ENCODE measurements at places on chromosomes 3 and 15.

DNA sequence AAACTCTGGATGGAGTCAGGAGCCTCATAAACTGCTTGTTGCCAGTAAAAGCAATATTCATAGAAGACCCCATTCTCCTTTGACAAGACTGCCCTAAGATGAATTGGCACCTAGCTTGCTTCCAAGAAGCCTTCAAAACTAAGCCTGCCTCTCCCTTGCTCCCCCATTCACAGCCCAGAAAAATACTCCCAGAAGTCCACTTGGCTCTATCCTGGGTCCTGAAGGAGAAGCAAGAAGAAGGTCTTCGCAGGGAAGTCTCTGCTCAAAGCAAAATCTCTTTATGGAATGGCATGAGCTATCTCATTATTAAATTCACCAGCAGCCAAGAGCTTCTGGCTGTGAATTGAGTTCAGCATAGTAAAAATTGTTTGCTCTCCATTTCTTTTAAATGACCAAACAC, 230.2 kb upstream of the ARRDC4 start:
- DNase-seq: no peak

- no peak for DNase-seq
Measured at GRCh38 chr3:190265126-190265525, 57.1 kb downstream of the CLDN1 start.

GRCh38 chr15:40451527-40452158, 10.9 kb downstream of the BAHD1 start:
- DNase-seq: no peak

- no peak for DNase-seq
Measured at GRCh38 chr3:187114511-187114910, 24.8 kb downstream of the RPL39L start.

- DNase-seq: no peak
Measured at GRCh38 chr3:172836390-172836997, 86.0 kb downstream of the ECT2 start.

DNA sequence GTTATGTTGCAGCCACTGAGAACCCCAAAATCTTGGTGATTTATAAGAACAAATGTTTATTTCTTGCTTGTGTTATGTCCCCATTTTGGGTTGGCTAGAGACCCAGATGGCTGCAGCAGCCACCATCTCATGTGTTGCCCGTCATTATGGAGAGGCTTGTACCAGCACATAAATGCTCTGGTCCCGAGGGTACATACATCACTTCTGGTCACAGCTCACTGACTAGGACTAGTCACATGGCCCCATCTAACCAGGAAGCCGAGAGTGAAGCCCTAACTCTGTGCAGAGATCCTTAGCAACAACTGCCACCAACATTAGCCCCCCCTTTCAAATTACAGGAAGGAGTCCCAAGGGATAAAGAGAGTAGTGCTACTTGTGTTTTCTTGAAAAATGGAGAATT, 25.5 kb upstream of the HACD2 start:
- DNase-seq: no peak

- peak; percentile 9 for DNase-seq
Measured at GRCh38 chr3:48662753-48663488, at the start of gene CELSR3. Gene CELSR3 (minus strand): TSS chr3:48662886. CDS start chr3:48662634, 252 bp downstream.

DNA sequence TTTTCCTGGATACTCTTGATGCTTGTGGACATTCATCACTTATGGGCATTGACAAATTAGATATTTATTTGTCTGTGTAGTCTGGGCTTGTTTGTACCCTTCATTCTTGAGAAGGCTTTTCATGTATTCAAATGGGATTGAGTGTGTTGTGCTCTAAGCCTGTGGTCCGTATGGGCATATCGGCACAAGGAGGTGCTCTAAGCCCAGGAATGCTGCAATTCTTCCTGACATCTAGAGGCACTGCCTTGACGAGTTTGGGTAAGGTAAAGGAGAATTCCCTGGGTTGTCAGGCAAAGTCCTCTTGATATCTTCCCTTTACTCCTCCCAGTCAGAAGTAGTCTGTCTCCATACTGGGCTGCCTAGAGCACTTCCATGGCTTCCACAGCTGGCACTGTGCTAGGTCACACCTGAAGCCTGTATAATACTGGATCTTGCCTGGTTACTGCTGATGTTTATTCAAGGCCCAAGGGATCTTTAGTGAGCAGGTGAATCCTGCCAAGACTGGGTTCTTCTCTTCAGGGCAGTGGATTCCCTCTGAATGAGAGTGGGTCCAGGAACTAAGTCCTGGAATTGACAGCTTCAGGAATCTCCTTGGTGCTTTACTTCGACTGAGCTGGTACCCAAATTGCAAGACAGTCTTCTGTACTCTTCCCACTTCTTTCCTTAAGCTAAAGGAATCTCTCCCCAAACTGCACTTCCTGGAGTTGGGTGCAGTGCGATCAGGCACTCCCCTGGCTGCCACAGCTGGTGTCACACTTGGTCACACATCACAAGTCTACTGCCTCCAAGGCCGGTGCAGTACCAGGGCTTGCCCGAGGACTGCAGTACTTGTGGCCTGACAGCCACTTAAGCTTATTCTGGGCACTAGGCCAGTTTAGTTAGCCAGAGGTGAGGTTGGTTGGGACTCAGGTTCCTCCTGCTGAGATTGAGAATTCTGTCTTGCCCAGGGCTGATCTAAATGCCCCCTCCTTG, 46.0 kb downstream of the GALK2 start:
- DNase-seq: no peak

- DNase-seq: no peak
Measured at GRCh38 chr15:62403164-62403809, 238.2 kb upstream of the C2CD4B start.

DNA sequence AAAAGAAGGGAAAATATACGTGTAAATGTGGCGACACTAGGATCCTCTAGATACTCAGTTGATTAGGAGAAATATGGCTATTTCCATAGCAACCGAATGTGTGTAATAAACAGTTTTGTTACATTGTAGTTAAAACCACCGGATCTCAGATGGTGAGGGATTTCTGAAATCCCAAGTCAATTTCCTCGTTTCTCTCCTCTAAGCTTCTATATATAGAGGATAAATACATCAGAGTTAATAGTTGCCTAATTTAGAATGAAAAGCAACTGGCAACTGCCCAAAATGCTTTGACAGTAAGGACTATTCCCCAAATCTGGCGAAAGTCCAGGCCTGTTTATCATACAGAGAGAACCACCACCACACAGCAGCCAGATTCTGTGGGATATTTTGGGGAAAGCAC, 112.6 kb downstream of the GABRB3 start:
- no peak for DNase-seq

- no peak for DNase-seq
Measured at GRCh38 chr3:194928831-194929577, 243.3 kb downstream of the FAM43A start.

Data from GOT3 (cell line).